ENCODE measurements at places on chromosomes 2 and 18.
A peak's percentile ranks its signal among the peaks of the same experiment; 100 is the strongest.

DNA sequence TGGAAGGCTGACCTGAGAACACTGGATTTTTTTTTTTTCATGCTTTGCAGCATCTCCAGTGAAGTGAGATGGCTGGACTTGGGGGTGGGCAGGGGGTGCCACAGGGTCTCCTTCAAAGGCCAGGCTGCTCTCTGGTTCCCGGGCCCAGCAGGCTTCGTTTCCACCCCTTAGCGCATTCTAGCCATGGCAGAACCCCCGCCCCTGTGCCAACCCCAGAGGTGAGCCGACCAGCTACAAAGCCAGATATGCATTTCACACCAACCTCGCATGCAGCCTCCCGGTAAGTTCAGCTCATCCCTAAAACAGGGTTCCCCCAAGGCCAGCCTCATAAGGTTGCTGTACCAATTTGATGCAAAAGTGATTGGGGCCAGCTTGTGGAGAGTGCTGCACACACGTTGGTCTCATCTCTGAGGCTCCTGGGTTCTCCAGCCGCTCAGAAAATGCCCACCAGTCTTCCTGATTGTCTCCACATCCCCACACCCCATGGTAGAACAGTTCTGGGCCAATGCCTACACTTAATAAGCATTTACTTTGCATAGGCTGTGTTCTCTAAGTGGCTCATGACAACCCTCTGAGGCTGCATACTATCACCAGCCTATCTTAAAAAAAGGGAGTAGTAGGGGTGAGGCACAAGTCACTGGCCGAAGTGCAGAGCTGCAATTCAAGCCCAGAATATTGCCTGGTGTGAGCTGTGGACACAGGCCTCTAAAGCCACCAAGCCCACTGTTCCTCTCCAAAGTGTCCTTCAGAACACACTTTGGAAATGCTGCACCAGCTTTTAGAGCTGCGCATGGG, 23.3 kb downstream of the SMAD7 start:
- no peak for DNase-seq

DNA sequence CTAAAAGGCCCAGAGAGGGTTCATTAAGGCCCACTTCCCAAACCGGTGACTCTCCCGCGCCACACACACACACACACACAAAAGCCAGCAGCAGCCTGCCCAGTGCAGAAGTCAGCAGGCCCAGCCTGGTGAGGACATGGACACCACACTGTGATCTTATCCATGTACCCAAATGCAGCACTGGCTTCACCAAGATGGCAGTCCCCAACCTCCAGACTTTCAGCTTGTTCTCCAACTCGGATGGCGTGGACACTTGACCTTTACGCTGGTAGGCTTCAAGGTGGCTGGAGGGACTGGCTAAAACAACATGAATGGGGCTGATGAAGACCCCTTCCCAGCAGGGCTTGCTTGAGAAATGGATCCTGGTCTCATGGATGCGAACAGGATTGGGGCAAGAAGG, 50.4 kb downstream of the TNS1 start:
- DNase-seq: peak; percentile 65

- DNase-seq: no peak
These were observed 2.6 kb downstream of the BOD1L2 start for GRCh38 chr18:57149531-57149930.

DNA sequence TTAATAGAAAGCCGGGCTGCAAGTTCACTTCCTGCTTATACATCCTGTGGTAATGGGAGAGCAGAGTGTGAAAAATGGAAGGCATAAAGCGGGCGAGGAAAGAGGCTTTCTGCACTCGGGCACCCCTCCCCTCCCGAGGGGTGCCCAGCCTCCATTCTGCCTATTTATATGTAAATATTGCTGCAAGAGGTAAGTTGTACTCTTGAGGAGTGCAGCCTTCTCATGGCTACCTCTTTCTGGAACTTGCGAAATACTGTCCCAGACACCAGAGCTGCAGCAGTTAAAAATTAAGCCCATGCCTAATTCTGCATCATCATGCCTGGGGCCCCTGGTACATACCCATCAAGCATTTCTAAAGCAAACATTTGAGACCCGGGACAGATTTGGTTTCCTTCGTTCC, 156.0 kb downstream of the GBX2 start:
- DNase-seq: peak; percentile 5

- no peak for DNase-seq
These were observed 12.8 kb downstream of the NOSTRIN start for GRCh38 chr2:168814939-168815907.

DNA sequence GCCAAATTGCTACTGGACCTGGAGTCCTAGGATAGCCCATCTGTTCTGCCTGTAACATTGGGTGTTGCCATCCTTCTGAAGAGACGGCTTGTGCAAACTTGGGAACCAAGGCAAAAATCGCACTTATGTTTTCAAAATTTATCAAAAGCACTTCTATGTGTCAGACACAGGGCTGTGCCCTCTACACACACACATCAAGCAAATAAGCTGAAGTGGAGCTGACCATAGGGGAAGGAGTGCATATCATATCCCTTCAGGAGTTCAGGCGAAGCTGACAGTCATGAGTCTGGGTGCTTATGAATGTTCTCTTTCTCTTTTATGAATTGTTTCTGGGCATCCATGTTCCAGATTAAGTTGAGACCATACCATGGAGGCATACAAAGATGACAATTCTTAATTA, 247.9 kb downstream of the CYRIA start:
- DNase-seq: no peak

DNA sequence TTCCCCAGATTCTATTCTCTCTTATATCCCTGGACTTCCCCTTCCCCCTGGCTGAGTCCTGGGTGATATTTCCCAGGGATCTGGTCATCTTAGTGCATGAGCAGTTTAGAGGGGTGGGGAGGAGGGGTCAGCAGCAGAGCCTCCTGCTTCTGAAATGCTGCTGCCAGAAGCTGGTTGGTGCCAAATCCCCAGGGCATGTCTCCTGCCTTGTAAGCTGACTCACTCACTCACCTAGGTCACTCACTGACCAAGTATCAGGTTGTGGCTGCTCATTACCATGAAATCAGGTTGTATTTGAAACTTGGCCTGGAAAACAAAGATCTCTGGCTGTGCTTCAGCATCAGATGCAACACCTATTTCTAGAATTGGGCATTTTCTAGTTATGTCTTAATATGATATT, 14.3 kb downstream of the GPR39 start:
- DNase-seq: no peak

DNA sequence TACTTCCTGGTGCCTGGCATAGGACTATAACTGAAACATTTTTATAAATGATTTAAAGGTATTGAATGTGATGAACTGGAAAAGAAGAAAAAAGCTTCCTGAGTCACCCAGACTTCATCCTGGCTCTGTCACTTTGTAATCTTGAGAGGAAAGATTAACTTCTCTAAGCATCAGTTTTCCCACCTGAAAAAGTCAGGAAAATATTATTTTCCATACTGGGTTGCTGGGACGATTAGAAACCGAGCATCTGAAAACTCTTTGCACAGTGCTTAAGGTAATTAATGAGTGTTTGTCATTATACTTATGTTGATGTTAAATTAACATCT, 71.8 kb downstream of the FMNL2 start:
- DNase-seq: no peak

GRCh38 chr18:58635891-58636290, 7.0 kb upstream of the ALPK2 start:
- no peak for DNase-seq

- DNase-seq: no peak
These were observed 201.0 kb upstream of the STK17B start for GRCh38 chr2:196372276-196372809.

GRCh38 chr2:429575-430254, 141.8 kb upstream of the ALKAL2 start:
- DNase-seq: no peak

DNA sequence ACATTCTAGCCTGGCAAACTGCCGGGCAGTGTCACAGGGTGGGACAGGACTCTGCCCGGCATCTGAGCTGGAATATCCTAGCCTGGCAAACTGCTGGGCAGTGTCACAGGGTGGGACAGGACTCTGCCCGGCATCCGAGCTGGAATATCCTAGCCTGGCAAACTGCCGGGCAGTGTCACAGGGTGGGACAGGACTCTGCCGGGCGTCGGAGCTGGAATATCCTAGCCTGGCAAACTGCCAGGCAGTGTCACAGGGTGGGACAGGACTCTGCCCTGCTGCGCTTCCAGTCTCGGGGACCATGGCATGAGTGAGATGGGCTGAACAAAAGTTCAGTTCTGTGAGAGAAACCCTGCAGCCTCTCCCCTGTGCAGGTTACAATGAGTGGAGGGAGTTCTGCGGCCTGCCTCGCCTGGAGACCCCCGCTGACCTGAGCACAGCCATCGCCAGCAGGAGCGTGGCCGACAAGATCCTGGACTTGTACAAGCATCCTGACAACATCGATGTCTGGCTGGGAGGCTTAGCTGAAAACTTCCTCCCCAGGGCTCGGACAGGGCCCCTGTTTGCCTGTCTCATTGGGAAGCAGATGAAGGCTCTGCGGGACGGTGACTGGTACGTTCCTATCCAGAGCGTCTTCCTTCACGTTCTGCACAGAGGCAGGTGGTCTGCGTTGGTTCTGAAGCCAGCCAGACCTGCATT, 80.3 kb downstream of the TPO start:
- DNase-seq: peak; percentile 56

DNA sequence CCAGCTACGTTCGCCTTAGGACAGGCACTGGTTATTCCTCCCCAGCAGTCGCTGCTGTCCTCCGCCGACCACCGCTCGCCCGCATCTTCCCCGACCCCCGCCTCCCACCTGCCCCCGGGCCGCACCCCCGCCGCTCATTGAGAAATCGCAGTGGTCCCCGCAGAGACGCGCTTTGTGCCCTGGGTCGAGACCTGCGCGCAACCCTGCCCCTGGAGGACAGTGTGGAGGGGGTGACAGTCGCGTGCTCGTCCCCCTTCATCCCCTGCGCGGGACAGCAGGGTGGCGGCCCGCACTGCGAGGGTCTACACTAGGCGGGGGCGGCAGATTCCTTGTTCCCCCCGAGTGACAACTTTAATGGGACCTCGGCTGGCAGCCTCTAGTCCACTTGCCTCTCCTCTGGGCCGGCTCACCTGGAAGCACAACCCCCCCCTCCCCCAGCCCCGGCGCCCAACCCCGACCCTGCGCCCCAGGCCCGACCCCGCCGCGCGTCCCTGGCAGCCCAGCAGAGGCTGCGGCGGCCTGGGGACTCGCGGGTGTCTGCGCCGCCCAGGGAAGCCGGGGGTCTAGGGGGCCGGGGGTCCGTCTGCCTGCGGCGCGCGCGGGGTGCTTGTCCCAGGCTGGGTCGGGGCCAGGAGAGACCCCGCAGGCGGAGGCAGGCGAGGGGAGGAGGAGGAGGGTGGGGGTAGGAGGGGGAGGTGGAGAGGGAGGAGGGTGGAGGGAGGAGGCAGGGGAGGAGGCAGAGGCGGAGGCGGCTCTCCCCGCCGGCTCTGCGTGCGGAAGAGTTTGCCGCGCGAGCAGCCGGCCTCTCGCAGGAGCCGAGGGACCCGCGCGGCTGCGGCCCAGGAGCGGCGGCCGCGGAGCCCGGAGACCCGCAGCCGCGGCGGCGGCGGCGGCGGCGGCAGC, at the start of gene NPAS2:
Gene NPAS2, plus strand, starts transcription at position 770 of the 903 bp plus-strand sequence. CDS start 84,616 bp downstream, outside the sequence.
- no peak for DNase-seq

DNA sequence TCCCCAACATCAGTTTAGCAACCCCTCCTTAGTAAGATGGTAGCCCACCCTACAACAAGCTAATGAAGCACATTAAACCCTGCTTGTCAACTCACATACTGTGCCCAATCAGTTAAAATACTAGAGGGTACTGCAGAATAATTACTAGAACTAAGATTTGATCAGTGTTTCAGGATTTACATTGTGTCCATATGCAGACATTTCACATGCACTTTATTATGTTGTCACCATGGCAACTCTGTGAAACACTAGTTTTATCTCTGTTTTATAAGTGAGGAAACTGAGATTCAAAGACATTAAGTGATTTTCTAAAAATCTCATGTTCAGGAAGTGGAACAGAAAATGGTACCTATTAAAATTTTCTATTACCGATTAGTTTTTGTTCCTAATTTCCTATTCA, 61.7 kb downstream of the CYBRD1 start:
- DNase-seq: no peak

GRCh38 chr18:63823516-63824219, 48.5 kb downstream of the SERPINB7 start:
- DNase-seq: no peak

GRCh38 chr2:74177696-74178095, 983 bp downstream of the MOB1A start:
- DNase-seq: no peak

GRCh38 chr2:39568561-39569006, 97.1 kb upstream of the TMEM178A start:
- DNase-seq: no peak

DNA sequence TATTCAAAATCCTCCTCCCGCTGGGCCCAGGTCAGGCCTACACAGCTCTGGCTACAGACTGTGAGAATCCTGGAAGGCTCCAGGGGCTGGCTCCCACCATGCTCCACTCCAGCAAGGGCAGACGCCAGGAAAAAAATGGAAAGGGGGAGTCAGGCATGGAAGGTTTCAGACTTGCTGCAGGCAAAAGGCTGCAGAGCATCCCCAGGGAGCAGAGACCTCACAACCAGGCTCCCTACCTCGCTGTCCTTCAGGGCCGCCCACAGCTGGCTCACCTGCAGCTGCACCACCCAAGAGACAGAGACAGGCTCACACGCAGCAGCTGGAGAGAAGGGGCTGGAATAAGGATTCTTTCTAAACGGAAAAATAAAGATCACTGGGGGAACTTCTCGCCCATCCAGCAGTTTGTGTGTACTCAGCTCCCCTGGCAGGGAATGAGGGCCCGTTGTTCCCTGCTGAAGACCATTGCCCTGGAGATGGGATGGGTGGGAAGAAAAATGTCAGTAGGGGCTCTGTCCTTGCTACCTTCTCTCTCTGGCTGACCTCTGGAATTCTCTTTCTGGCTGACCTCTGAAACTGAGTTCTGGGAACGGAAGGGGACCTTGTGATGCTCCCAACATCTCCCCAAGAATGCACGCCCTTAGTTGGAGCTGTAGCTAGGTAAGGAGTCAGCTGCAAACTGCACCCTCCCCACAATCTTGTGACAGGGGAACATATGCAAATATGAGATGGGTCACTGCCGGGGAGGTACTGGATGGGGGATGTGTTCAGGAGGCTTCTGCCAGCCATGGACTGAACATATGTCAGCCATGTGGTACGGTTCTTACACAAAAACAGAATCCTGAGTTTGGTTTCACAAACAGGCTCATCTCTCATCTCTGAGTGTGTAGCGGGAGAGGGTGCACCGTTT, 34.5 kb downstream of the BCL2 start:
- DNase-seq: peak; percentile 19

GRCh38 chr2:35783723-35784122, 571.9 kb upstream of the CRIM1 start:
- DNase-seq: no peak

GRCh38 chr2:8543383-8544170, 138.3 kb upstream of the ID2 start:
- DNase-seq: peak; percentile 72

- no peak for DNase-seq
These were observed 30.2 kb downstream of the TRAPPC12 start for GRCh38 chr2:3409627-3410170.

DNA sequence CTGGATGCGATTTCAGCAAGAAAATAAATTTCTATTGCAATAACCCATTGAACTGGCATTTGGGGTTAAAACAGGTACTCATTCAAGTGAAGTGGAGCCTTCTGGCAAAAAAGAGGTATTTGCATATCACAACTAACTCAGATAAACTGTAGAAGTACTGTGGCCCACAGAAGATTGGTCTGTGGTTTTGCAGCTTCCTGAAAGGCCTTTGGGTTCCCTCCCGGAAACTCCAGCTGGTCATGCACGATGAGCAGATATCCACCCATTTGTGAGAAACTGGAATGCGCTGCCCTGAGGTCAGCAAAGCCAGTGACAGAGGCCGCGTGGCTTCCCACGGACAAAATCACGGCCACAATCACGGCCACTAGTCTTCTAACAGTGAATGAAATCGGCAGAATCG, 106.3 kb downstream of the EPHA4 start:
- DNase-seq: no peak

GRCh38 chr2:103123516-103123915, 361.7 kb downstream of the TMEM182 start:
- no peak for DNase-seq
